Activated CD8-positive, alpha-beta T cell treated with anti-CD3 and anti-CD28 coated beads for 36 hours (primary cell): ENCODE measurements at places on chromosomes 4 and X. TPM values are rescaled to one million over a fixed set of nuclear protein-coding genes. Genes with fewer than 3 reads are reported as not detected.

EXOC1L gene
- total RNA-seq: not detected

GRCh38 chr4:139768366-139768765 is 102.7 kb downstream of the MGST2 start:
- no peak for DNase-seq

SMIM10L2A gene
- total RNA-seq: 0.22 TPM

ADH1C gene
- total RNA-seq: not detected

DNA sequence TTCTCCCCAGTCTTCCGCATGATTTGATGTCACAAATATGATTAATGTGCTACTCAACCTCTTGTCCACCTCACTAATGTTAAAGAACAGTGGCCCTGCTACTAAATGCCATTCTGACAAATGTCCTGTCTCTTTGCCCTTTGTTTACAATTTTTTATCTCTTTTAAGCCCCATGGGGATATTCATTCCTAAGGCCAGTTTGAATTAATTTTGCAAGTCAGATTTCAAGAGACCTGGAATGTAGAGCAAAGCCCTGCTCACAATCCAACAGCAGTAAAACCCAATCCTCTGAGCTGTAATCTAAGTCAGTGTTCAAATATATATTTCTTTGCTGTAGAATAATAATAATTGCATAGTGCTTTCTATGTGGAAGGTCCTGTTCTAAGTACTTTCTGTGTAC is 81.2 kb downstream of the LDB2 start:
- no peak for DNase-seq
